Tibial nerve (tissue), 4 donors: ENCODE measurements at places on chromosomes 3 and 15. TPM values are rescaled to one million over a fixed set of nuclear protein-coding genes. Genes with fewer than 3 reads are reported as not detected.
A peak's percentile ranks its signal among the peaks of the same experiment; 100 is the strongest.

DNA sequence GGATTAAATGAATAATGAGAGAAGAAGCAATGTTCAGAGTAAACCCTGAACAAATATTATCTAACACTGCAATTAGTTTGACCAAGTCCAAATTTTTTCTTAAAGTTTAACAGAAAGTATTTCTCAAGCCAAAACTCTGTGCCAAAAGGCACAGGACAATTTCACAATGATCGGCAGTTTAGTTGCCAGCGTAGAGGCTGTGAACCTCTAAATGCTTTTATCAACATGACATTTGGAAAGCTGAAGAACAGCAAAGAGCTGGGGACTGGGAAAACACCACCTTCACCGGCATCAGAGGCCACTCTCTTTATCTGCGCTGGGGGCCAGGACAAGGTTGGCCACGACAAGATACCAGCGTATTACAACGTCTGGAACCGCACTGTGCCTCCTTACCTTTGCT lies 125.6 kb downstream of the ADAMTS17 start:
- no peaks in the 10 kb centered on the region for H3K36me3 ChIP-seq
- no peaks in the 10 kb centered on the region for H3K27me3 ChIP-seq
- no peak overlapping the region for H3K27ac ChIP-seq
- peak; percentile 51 for DNase-seq
- no peak overlapping the region for H3K4me3 ChIP-seq

- no peaks in the 10 kb centered on the region for H3K36me3 ChIP-seq
- H3K27me3 ChIP-seq: no peaks in the 10 kb centered on the region
- no peak for DNase-seq
- no peak overlapping the region for H3K27ac ChIP-seq
- H3K4me3 ChIP-seq: no peak overlapping the region
Measured at GRCh38 chr15:63469190-63469589, 35.2 kb upstream of the USP3 start.

- H3K27ac ChIP-seq: peak overlapping the region; percentile 43
- peaks cover 29% of the 10 kb centered on the region for H3K4me1 ChIP-seq
- H3K27me3 ChIP-seq: no peaks in the 10 kb centered on the region
Measured at GRCh38 chr3:126259411-126260391, 79.3 kb upstream of the ALDH1L1 start.

DNA sequence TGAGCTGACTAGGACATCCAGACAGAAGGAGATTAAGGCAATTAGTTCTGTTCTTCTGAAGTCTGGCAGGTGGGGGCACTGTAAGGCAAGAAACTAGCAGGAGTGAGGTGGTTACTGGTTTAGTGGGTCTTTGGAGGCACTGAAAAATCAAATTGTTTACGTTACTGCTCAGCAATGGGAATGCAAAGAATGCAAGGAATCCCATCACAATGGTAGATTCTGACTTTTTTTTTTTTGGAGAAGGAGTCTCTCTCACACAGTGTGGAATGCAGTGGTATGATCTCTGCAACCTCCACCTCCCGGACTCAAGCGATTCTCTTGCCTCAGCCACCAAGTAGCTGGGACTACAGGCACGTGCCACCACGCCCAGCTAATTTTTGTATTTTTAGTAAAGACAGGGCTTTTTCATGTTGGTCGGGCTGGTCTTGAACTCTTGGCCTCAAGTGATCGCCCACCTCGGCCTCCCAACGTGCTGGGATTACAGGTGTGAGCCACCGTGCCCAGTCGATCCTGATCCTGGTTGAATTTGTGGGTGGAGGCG lies 16.4 kb downstream of the FAM107A start:
- no peaks in the 10 kb centered on the region for H3K27me3 ChIP-seq
- no peaks in the 10 kb centered on the region for H3K4me1 ChIP-seq
- no peaks in the 10 kb centered on the region for H3K36me3 ChIP-seq
- no peak for DNase-seq
- no peak overlapping the region for H3K27ac ChIP-seq

DNA sequence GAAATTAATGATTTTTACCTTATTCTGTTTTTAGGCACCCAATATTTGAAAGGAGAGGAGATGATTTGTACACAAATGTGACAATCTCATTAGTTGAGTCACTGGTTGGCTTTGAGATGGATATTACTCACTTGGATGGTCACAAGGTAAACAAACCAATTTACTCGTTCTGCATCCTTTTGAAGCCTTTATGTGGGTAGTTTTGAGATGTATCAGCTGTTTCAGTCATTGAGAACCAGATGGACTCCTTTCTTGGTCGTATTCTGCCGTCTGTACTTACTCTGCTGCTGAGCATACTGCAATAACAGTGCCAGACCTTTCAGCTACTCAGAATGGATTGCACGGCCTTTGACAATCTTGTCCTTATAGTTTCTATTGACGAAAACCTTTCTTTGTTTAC lies 13.3 kb downstream of the DNAJB11 start:
- DNase-seq: no peak
- no peak overlapping the region for H3K27ac ChIP-seq
- H3K36me3 ChIP-seq: peaks cover 75% of the 10 kb centered on the region
- no peaks in the 10 kb centered on the region for H3K27me3 ChIP-seq
- no peak overlapping the region for H3K4me3 ChIP-seq

DNA sequence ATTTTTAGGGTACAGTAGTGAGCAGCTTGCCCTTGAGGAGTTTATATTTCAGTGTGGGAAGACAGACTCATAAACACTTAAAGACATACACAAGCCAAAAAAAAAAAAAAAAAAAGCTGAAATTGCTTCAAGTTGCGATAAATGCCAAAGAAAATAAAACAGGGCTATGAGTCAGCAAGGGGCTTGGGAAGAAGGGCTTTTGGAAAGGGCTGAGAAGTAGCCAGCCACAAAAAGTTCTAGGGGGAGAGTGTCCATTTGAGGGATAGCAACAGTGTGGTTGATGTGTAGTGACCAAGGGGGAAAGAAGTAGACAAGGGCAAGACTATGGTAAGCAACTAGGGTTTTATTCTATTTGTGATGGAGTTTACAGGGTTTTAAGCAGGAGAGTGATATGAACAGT lies 185.5 kb downstream of the ADAMTS9 start:
- no peak overlapping the region for H3K27ac ChIP-seq
- H3K36me3 ChIP-seq: no peaks in the 10 kb centered on the region
- no peak for DNase-seq
- H3K4me1 ChIP-seq: no peaks in the 10 kb centered on the region

DNA sequence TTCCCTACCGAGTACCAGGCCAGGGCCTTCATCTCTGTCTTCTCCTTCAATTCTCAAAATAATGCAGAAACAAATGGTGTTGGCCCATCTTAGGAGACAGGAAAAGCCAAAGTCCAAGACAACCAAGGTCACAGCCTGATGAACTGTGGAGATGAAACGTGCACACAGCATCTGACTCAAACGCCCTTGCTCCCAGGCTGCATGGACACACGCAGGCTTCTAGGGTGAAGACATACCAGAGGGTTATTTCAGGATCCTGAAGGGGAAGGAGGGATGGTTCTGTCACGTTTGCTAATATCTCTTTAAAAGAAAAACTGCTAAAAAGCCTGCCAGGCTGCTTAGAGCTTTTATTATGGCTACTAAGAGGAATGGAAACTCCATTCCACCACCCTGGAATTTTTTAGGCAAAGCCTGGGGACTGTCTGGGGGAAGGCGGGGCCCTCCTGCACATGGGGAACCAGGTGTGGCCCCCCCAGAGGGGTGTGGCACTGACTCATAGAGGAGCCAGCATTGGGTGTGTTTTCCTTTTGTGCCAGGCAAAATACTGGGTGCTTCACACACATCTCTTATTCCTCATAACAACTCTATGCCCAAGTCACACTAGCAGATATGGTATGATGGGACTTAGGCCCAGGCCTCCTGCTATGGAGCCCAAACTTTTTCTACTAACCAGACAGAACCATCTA lies 62.9 kb downstream of the UMPS start:
- no peak for DNase-seq
- H3K4me3 ChIP-seq: no peak overlapping the region
- H3K27ac ChIP-seq: no peak overlapping the region

DNA sequence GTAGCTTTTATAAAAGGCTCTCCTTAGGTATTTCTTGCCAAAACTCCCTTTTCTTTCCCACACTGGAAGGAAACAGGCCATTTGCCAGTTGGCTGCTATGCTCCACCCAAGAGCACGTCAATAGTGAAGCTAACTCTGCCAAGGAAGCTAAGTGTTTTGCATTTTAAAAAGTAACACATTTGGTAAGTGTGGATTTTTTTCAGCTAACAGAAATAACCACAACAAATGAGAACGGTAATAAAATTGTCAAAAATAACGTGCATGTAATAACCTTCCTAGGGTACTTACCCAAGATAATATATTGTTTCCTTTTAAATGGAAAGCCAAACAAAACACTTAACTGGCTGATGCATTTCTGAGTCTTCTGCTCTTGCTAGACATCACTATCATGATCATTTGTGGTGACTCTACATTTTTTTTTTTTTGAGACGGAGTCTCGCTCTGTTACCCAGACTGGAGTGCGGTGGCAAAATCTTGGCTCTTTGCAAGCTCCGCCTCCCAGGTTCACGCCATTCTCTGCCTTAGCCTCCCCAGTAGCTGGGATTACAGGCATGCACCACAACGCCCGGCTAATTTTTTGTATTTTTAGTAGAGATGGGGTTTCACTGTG lies 4.6 kb downstream of the DPP8 start:
- H3K4me1 ChIP-seq: peaks cover 20% of the 10 kb centered on the region
- DNase-seq: no peak
- H3K4me3 ChIP-seq: no peak overlapping the region
- H3K27ac ChIP-seq: peak overlapping the region; percentile 73

- no peak overlapping the region for H3K4me3 ChIP-seq
- no peaks in the 10 kb centered on the region for H3K36me3 ChIP-seq
- H3K4me1 ChIP-seq: no peaks in the 10 kb centered on the region
- no peak overlapping the region for H3K27ac ChIP-seq
Measured at GRCh38 chr3:130857336-130858026, 36.4 kb upstream of the ATP2C1 start.

DNA sequence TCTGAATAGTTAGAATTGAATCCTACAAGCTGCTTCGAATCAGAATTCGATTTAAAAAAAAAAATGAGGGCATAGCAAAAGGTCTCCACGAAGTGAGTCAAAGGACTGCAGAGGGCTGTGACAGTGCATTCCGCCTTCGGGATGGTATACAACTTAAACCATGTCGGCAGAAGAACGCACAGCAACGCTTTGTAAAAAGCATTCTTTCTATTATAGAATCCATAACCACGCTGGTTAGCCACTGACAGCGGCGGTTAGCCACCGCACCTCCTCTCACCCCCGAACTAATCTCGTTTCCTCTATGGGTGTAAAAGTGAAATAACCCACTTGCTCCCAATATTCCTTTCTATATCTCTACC lies 664 bp upstream of the PIK3CA start:
- H3K27me3 ChIP-seq: no peaks in the 10 kb centered on the region
- no peak for DNase-seq
- H3K4me3 ChIP-seq: peak overlapping the region; percentile 95
- peak overlapping the region; percentile 98 for H3K27ac ChIP-seq
- H3K36me3 ChIP-seq: no peaks in the 10 kb centered on the region

Gene SLC30A4
- 13.1 TPM for total RNA-seq

Gene ATP2C1
- total RNA-seq: 80.4 TPM

Gene CKMT1A
- total RNA-seq: not detected
